ENCODE measurements at places on chromosomes 7 and 10. TPM values are rescaled to one million over a fixed set of nuclear protein-coding genes. Genes with fewer than 3 reads are reported as not detected.

GRCh38 chr10:98041352-98042043 lies 11.1 kb upstream of the CRTAC1 start:
- no peak overlapping the region for H3K27ac ChIP-seq
- peak; percentile 26 for DNase-seq
- peaks cover 7% of the 10 kb centered on the region for H3K4me1 ChIP-seq
- no peaks in the 10 kb centered on the region for H3K36me3 ChIP-seq
- H3K4me3 ChIP-seq, result no peak overlapping the region

Gene TAS2R5
- not detected for polyA plus RNA-seq

DNA sequence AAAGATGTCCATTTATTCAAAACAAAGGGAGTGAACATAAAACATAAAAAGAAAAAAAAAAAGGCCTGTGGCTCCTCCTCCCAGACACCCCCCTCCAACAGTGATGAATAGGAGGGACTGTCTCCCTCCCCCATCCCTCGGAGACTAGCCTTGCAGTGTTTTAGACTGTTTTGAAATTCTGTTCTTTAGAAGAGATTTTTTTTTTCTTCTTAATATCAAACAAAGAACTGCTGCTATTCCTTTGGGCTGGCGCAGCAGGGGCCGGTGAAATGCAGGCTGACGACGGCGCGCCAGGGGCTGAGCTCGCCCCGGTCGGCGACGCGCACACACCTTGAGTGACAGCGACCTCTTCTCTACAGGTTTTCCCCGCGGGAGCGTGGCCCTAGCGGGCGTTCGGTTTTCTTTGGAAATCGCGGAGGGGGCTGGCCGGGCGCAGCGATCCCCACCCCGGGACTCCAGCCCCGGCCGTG lies at the start of gene LANCL2:
Gene LANCL2 (plus strand): TSS at position 133 of the 470 bp plus-strand sequence. CDS start 689 bp downstream, outside the sequence.
- H3K4me3 ChIP-seq, result peak within 1 kb of the TSS; percentile 90
- no peaks in the 10 kb centered on the region for H3K36me3 ChIP-seq
- DNase-seq, result no peak
- peak within 1 kb of the TSS; percentile 99 for H3K27ac ChIP-seq
- H3K27me3 ChIP-seq, result peaks cover 5% of the 10 kb centered on the region

Gene GNGT1
- not detected for polyA plus RNA-seq

- H3K27me3 ChIP-seq, result no peaks in the 10 kb centered on the region
- H3K36me3 ChIP-seq, result no peaks in the 10 kb centered on the region
- H3K27ac ChIP-seq, result no peak overlapping the region
- no peak for DNase-seq
Measured at GRCh38 chr7:78620920-78621319, 822.3 kb downstream of the PHTF2 start.

Gene OPN4
- polyA plus RNA-seq, result not detected

DNA sequence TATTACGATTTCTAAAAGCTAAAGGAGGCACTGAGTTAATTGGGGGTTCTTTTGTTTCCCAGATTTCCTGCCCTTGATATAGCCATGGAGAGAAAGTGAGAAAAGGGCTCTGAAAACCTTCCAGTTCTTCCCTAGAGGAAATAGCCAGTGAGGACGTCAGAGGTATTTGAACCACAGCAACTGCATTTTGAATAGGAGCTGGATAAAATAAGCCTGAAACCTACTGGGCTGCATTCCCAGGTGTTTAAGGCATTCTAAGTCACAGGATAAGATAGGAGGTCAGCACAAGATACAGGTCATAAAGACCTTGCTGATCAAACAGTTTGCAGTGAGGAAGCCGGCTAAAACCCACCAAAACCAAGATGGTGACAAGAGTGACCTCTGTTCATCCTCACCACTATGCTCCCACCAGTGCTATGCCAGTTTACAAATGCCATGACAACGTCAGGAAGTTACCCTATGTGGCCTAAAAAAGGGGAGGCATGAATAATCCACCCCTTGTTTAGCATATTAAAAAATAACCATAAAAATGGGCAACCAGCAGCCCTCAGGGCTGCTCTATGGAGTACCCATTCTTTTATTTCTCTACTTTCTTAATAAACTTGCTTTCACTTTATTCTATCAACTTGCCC lies 85.1 kb upstream of the FRMD4A start:
- H3K27me3 ChIP-seq, result peaks cover 2% of the 10 kb centered on the region
- H3K4me1 ChIP-seq, result peaks cover 3% of the 10 kb centered on the region
- no peaks in the 10 kb centered on the region for H3K36me3 ChIP-seq
- H3K27ac ChIP-seq, result no peak overlapping the region
- H3K4me3 ChIP-seq, result no peak overlapping the region
- no peak for DNase-seq

Gene COX15
- 32.6 TPM for polyA plus RNA-seq
